ENCODE measurements at places on chromosomes 6 and 20. TPM values are rescaled to one million over a fixed set of nuclear protein-coding genes. Genes with fewer than 3 reads are reported as not detected.

ZSCAN31 gene
- polyA plus RNA-seq, result 9.2 TPM

CYP39A1 gene
- polyA plus RNA-seq, result 3.2 TPM

TINAG gene
- not detected for polyA plus RNA-seq

DEFB132 gene
- polyA plus RNA-seq, result not detected

CYP21A2 gene
- 0.43 TPM for polyA plus RNA-seq

All from esophagus (tissue), 2 donors.